ENCODE measurements at places on chromosomes 16 and 17.

DNA sequence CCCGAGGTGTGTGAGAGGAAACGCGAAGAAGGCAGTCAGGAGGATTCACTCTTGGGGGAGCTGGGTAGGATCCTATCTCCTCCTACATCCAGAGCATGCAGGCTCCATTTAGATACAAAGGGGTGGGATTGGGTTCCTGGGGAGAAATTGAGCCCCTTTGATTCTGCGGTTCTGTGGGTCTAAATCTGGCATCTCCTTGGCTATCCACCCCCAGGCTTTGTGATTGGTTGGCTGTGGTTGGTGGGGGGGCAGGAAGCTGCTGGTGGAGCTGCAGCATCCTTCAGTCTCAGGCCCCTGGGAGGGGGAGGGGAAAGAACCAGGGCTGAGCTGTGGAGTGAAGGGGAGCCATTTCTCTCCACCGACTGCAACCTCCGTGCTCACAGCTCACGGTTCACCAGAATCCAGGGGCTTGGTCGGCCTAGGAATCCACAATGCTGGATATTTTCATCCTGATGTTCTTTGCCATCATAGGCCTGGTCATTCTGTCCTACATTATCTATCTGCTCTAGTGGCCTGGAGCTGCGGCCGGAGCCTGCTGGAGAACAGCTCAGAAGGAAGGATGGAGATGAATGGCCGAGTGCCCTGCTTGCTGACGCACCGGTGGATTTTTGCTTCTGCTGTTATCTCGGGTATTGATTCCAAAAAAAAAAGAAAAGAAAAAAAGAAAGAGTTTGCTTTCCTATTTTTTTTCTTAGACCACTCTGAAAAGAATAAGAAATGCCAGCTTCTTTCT is at the start of gene LASP1NB:
LASP1NB (plus strand) TSS at position 352 of the 733 bp plus-strand sequence.
- peak; percentile 83 for DNase-seq

GRCh38 chr16:24815021-24815420 is 30.7 kb upstream of the SLC5A11 start:
- no peak for DNase-seq

DNA sequence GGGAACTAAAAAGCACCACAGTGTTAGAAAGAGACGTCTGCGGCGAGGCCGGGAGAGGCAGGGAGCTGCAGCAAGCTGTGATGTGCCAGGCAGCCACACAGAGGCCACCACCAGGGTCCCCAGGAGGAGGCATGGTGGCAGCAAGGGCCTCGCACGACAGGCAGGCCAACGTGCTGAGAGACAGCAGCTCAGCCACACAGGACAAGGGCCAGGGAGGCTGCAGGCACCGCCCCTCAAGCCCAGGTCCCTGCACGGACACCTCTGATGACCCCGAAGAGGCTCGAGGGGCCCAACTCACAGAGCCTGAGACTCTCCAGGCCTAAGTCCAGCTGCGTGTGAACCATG is 5.7 kb downstream of the HAGH start:
- DNase-seq = no peak

DNA sequence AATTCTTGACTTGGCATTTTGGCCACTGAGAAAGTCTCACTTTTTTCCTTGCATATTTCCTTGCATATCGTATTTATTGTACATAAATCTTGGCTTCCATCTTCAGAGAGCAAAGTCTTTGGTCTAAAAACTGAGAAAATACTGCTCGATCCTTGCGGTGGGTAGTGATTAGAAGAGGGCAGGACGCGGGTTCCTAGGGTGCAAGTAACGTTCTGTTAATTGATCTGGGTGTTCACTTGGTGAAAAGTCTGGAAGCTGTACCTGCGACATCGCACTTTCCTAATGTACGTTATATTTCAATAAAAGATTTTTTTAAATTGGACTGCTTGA is 758 bp upstream of the UBALD2 start:
- DNase-seq = no peak

GRCh38 chr16:46920402-46921068 is 36.4 kb downstream of the GPT2 start:
- no peak for DNase-seq

DNA sequence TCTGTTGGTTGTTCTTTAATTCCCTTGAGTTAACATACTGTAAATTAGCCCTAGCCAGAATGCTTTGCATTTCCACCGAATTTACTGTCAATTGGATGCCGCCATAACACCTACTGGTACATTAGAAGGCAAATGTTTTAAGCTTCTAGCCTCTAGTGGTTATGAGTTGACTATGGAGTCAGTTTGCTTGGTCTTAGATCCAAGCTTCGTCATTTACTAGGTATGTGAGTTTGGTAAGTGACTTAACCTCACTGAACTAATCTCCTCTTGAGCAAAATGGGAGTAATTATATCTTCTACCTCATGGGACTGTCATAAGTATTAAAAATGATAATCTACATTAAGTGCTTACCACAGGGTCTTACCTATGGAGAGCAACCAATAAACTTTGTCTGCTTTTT is 20.4 kb upstream of the CDH11 start:
- peak; percentile 7 for DNase-seq

DNA sequence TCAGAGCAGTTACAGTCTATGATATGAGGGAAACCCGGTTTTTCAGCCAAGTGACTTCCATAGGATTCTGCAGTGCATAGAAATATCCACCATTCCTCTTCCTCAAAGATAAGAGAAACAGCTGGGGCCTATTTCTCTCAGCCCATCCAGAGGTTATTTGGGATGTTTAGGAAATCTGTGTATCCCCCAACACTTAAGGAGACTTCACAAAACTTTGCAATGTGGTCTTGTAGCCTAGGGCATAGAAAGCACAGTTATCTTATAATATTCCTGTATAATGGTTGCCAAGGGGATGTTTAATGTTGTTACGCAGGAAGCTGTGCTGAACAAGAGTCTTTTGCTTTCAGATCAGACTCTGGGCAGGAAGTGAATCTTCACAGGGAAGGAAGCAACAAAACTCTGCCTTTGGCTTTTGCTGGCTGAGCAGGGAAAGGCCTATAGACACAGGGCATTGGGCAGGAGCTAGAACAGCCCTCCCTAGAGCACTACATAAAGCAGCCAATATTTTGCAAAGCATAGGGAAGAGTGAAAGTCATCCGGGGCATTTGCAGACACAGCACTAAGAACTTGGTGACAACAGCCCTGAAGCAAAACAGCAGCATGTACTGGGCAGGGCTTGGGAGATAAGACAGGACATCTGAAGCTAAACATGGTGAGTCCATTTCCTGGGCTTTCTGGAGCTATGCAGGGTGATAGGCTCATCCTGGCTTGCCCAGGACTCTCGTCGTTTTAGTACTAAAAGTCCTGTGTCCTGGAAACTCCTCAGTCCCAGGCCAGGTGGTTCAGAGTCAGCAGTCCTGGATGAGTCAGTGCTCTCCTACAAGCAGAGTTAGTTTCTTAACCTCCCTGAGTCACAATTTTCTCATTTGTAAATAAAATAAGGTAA is 18.7 kb upstream of the BEAN1 start:
- peak; percentile 63 for DNase-seq

DNA sequence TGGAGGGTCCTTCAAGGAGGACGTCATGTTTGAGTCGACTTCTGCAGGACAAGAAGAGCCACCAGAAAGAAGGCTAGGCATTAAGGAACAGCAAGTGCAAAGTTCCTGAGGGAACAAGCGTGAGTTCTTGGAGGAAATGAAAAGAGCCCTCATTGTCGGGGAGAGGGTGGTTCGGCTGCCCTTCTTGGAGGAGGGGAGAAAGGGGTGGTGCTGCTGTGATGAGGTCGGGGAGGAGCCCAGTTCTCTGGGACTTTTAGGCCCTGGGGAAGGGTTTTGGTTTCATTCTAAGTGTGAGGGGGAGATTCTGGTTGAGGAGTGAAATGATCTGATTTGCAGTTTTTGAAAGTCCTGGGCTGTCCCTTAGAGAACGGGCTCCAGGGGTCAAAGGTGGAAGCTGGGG is 4.1 kb downstream of the BICDL2 start:
- DNase-seq = no peak

DNA sequence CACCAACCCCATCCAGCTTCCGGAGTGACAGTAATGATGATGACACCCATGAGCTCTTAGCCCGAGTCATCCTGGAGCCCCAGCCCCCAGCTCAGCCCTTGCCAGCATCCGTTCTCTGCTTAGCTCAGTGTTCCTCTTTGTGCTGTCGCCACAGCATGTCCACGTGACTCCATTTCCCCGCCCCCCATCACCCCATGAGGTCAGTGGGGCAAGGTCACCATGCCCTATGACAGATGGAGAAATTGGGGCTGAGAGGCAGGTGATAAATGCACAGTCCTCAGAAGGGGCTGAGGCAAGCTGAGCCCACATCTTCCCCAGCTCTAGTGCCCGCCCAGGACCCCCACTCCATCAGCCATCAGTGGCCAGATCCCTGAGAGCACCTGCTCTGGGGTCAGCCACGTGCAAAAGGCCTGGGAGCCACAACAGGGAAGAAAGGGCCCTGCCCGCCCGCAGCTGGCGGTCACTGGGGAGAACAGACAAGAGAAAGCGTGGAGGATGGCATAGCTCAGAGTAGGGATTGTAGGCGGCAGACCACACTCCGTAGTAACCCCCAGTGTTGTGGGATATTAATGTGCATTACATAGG is 17.1 kb downstream of the ITGB4 start:
- no peak for DNase-seq

DNA sequence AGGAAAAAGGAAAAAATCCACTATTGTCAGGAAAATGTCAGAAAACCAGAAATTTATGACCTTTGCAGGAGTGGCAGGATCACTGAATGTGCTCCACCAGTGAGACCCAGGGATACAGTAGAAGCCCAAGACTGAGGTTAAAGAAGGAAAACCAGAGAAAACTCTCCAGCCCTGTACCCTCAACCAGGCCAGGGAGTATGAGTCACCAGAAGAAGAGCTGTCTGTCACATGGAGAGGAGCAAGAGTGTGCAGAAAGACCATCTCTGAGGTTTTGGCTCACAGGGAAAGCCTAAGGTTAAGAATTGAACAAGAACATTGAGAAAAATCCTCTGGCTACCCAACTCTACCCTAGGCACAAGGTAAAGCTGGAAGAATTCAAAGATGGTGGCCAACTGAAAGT is 47.6 kb upstream of the MON1B start:
- no peak for DNase-seq

DNA sequence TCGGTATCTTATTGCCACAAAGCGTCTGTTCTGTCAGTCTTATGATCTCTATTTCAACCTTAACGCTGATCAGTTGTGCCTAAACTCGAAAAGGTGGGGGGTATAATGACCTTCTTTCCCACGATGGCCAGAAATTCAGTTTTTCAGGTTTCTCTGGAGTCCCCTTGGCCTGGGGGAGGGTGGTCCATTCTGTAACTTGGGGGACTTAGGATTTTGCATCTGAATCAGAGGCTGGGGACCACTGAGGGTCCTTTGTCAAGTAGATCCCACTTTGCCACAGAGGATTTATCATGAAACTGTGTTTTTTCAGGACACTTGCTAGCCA is 6.3 kb upstream of the WDR59 start:
- DNase-seq = no peak

- DNase-seq = no peak
Measured at GRCh38 chr17:33387406-33387805, 94.3 kb upstream of the ASIC2 start.

DNA sequence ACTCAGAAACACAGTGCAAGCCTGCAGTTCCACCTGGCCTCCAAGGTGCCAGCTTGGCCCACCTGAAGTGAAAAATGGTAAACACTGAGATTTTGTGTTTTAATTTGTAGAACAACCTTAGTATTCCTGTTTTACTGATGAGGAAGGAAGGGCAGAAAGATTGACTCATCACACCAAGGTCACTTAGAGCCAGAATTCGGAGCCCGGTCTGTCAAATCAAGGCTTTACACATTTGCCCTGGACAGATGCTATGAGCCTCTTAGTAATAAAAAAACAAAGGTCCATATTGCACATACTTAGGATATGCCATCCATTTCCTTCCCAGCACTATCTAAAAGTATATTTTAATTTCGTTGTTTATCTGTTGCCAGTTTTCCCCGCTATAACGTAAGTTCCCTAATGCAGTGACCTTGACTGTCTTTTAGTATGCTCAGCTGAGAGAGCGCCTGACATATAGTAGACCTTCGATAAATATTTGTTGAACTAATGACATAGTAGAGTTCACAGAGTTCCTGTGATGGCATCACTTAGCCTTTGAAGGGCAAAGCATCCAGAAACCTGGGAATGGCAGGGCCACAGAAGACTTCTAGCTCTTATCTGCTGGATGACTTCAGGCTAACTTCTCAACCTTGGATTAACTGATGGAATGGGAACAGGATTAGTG is 7.2 kb upstream of the TBKBP1 start:
- DNase-seq = no peak

GRCh38 chr17:83187782-83188311 is 108.4 kb downstream of the METRNL start:
- no peak for DNase-seq

DNA sequence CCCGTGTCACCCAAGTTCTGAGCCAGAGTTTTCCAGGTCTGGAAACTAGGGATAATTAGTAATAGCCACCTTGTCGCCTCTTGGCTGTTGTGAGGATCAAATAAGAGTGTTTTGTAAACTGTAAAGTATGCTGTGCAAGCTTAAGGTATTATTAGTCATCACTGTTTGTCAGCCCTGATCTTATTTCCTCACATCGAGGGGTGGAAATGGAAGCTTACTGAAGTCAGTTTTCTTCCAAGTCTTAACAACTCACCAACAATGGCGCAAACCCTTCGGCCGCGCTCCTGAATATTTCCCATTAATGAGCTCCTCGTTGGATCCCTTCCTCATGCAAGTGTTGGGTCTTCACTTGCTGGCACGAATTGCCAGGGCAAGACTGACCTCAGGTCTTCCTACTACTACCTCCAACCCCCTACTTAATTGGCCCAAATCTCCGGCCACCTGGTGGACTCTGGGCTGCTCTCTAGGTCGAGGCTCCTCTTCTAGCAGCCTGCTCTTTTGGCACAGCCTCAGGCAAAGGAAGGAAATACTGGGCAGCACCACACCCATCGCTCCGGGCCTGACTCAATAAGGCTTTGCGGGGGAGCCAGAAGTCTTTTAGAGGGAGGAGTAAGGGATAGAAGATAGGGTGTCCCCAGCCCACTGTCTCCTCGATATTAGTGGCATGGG is 885 bp upstream of the SLC35B1 start:
- DNase-seq = peak; percentile 25

DNA sequence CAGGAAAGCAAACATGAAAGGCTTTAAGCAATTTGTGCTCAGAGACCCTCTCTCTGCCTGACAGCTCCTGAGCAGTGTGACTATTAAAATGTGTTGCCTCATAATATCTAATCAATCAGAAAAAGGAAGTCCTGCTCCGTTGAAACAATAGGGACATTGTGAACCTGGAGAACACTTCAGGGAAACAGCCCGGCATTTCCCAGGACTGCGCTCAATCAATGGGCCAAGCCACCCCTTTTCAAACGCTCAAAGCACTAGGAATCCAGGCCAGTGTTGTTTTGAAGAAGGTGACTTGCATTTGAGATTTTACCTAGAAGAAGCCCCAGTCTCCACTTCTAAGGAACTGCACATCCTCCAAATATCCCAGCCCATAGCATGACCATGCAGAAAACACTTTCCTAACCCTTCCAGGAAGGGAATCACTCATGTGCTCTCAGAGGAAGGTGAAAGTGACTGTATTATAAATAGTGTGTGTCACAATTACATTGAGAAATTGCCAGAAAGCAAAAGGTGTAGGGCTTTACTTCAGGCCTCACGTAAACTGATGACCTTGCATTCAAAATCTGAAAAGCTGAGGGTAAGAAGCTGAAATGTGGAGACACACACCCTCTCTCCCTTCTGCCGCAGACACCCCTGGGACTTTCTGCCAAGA is 19.4 kb downstream of the CDRT4 start:
- no peak for DNase-seq

GRCh38 chr17:41417576-41418015 is 6.8 kb downstream of the KRT37 start:
- DNase-seq = no peak

- DNase-seq = no peak
Measured at GRCh38 chr16:82197540-82198240, 27.7 kb upstream of the MPHOSPH6 start.

GRCh38 chr17:77146882-77147281 is 6.1 kb downstream of the SEC14L1 start:
- no peak for DNase-seq

GRCh38 chr16:56505181-56505580 is 14.6 kb downstream of the BBS2 start:
- no peak for DNase-seq

All from fibroblast of the aortic adventitia (primary cell).